Psoas muscle (tissue), 8 donors: ENCODE measurements at places on chromosomes 13 and 19. TPM values are rescaled to one million over a fixed set of nuclear protein-coding genes. Genes with fewer than 3 reads are reported as not detected.

- DNase-seq, result no peak
These were observed 58.4 kb downstream of the MLLT1 start for GRCh38 chr19:6221220-6221877.

GRCh38 chr19:7698583-7698982, 3.3 kb downstream of the FCER2 start:
- DNase-seq, result no peak

- no peak for DNase-seq
These were observed 703 bp upstream of the CILP2 start for GRCh38 chr19:19537075-19538048.

DNA sequence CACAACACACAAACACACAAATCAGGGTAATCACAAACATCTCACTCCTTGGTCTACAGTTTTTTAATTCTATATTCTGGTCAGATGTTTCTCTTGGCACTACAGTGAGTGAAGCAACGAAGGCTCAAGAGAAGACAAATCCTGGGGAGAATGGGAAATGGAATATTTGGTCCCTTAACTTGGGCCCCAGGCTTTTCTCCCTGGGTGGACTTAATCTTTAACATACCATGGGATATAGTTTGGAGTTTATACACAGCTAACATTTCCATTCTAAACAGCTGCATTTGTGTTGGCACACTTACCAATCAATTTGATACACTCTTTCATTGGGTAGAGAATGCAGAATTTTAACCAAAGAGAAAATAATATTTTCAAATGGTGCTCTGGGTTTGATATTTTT, 1132.6 kb upstream of the SLC10A2 start:
- DNase-seq, result no peak

KCNN4 gene
- total RNA-seq, result 0.26 TPM

- DNase-seq, result no peak
These were observed 1.4 kb downstream of the DUXA start for GRCh38 chr19:57165846-57166245.

DNA sequence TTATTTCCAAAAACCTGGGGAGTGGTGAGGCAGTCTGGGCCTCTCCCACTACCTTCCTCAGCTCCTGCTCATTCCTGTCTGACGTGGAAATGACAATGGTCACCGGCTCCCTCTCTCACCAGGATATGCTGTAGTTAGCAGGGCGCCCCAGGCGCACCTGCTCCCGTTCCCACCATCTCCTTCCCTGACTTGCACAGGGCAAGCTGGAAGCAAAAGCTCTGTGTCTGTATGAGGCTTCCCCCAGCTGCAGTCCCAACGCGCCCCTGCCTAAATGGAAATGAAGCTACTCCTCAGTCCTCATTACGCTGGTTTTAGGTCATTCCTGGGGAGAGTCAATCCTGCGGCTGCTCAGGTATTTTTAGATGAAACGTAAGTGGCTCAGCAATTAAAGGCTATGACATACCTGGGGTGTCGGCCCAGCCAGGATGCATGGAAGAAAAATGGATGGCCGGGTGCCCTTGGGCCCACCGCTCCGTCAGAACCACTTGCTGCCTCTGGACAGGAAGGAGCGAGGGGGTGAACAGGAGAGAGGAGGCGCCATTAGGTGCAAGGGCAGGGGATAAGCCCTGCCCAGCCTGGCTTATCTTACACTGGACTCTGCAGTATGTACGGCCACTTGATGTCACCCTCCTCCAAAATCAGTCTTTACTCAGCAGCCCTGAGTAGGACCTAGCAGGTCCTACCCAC, 32.4 kb downstream of the DHRS12 start:
- no peak for DNase-seq

ZNF98 gene
- total RNA-seq, result not detected

DNA sequence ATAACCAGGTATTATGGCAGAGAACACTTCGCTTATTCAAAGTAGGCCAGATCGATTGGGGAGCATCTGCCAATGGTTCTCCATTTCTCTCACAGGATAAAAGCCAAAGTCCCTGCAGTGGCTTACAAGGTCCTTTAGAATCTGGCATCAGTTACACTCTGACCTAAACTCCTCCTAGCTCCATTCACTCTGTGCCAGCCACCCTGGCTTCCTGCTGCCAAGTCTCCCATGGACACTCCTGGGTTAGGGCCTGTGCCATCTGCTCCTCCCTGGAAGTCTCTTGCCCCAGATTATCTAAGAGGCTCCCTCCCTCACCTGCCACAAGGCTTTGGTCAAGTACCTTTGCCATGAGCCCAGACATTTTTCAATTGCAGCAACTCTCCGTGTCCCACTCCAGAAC, 649.2 kb downstream of the DACH1 start:
- DNase-seq, result no peak

ZNF587B gene
- 7.9 TPM for total RNA-seq

DNA sequence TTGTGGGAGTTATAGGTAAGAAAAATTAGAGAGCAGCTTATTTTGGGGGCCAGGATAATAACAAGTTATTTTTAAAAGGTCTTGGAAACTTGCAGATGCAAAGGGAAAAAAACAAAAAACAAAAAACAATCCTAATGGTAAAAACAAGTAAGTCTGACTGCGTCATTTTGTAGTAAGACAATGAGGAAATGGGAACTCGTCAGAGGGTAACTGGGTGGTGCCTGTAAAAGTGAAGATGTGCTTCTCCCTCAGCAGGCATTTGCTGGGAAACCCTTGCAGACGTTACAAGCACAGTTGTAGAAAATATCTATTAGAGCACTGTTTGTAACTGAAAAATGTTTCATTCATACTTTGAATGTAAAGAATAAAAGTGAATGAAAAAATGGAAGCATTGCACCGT, 2.2 kb upstream of the TNFSF13B start:
- no peak for DNase-seq

DNA sequence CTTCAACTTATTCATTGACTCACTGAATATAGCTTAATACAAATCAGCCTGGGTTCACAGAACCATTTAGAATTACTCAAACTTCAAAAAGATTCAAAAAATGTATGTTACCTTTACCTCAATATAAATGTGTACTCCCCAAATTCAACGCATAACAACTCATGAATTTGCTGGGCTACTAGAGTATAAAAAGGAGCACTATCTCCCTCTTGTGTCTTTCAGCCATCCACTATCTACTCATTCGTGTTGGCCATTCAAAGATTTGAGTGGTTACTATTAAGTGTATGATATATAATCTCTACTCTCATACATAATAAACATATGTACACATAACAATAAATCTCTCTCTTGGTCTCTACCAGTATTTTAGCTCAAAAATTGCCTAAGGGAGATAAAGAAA, 20.3 kb downstream of the INTS6 start:
- DNase-seq, result no peak

DNA sequence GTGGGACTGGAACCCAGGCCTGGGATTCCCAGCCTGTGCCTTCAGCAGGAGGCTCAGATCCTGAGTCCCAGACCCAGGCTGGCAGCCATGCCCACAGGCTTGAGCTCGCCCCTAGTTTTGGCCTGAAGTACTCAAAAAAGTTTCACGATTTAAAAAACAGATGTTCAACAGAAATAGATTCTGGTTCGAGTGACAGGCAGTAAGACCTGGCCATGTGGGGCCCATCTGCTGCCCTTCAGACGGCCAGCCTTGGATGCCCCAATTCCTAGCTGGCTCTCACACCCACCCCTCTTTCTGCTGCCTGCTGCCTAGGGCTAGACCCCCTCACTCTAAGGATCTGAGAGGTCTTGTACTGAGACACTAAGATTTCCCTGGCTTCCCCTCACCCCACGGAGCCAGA, 2.8 kb upstream of the DMPK start:
- no peak for DNase-seq

DNA sequence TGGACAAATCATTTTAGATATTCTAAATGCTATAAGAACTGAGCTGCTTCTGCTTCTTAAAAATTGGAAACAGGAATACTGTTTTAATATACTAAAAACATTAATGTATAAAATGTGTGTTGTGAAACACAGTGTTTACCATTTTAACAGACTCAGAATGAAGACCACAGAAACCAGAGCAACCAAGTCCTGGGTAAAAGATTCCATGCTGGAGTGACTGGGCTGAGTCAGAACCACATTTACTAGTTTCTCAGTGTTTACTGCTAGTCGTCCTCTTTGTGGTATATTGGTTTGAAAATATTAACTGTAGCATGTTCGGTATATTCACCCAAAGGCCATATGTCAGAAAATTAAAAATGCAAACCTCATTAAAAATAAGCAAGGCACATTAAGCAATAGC, 31.9 kb downstream of the ANKRD10 start:
- no peak for DNase-seq

- no peak for DNase-seq
These were observed 162.0 kb upstream of the SOX1 start for GRCh38 chr13:111904701-111905608.

DNA sequence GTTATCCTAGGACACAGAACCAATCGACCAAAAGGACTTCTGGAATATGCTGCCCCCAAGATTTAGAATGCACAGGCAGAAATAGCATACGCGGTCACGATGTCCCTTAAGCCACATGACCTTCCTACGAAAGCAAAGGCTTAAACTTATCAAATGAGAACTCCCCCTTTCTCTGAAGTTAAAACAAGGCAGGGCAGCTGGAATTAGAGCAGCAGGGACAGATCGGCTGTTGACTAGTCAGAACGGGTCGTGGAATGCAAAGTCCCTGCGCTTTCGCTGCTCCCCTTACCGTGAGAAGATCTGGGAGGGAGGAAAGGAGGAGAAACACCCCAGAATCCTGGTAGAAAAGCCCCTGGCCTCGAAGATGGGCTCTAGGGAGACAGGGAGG, 799 bp upstream of the USPL1 start:
- peak; percentile 79 for DNase-seq

GRCh38 chr19:46388311-46389095, 24.9 kb downstream of the CCDC8 start:
- DNase-seq, result no peak

GRCh38 chr19:52336117-52336790, at the start of gene ZNF610:
TSS of gene ZNF610 (plus strand) at chr19:52336243. CDS start at chr19:52349173, 12,930 bp downstream.
- peak; percentile 89 for DNase-seq

GRCh38 chr13:108902405-108903155, 273.2 kb downstream of the MYO16 start:
- DNase-seq, result no peak

- DNase-seq, result peak; percentile 86
These were observed 20.3 kb upstream of the AKT2 start for GRCh38 chr19:40305403-40305802.

C1QTNF9B gene
- total RNA-seq, result 0.34 TPM

DNA sequence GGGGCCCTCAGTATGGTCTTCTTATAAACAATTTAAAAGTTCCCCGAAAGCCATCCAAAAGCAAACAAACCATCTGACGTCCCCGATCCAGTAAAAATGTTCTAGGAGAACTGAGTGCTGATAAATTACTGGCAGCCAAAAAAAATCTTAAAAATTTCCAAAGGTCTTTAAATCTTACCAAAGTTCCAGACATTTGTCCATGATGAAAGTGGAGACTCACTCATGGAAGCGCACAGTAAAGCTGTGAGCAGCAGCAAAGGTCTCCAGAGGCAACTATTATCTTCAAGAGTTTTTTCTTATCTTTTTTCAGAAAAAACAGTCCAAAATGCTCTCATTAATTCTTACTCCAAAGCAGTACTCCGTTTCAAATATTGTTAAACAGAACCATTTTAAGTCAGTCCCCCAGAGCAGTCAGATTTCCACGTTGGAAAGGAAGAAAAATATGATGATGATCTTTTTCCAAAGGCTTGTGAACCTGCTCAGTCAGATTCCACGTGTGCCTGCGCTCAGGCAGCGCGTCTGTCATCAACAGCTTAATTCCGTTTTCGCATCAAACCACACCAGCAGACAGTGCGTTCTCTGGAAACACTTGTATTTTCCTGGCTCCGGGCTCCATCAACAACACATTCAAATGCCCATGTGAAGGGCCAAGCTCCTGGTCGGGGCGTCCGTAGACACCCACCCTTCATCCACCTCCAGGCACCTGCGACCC, 85.4 kb downstream of the COL4A1 start:
- DNase-seq, result no peak

- no peak for DNase-seq
These were observed 1501.5 kb downstream of the EFNB2 start for GRCh38 chr13:105033999-105034398.

- no peak for DNase-seq
These were observed 11.5 kb downstream of the FAM187B start for GRCh38 chr19:35216833-35217648.

PHF11 gene
- total RNA-seq, result 8.2 TPM

CEACAM4 gene
- total RNA-seq, result 0.17 TPM

GRCh38 chr13:23386533-23386932, 47.0 kb downstream of the SACS start:
- no peak for DNase-seq

DNA sequence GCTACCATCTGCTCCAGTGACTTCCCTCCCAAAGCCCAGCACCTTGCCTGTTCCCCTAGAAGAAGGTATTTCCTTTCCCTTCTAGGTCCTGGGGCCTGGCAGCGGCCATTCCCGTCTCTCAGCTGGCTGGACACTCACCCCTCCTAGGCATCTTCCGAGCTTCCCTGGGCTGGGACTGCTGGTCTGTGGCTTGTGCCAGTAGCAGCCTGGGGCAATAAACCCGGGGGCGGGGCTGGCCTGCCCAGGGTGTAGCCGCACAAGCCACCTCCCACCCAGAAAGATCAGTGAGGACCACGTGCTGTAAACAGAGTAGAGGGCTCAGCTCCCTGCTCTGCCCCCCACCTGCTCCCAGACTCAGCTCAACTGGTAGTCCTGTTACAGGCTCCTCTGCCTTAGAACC, 15.0 kb downstream of the LIPE start:
- DNase-seq, result peak; percentile 64

DNA sequence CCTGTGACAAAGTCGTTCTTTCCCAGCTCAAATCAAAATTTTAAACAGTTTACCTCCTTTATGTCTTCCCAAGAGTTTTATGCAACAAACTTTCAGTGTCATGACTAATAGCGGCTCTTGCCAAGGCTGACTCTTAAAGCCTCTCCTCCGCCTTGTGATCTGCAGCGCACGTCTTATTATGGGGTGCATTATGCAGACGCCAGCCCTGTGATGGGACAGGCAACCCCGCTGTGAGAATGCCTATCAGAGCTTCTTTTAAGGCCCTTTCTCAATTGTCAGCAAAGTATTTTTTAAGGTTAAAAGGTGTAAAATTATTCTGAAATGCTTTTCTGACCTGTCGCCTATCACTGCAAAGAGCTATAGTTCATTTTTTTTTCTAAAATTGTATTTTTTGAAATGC, 152.8 kb downstream of the SOX1 start:
- no peak for DNase-seq

- DNase-seq, result no peak
These were observed 21.9 kb upstream of the SLC35E1 start for GRCh38 chr19:16594131-16594586.

- no peak for DNase-seq
These were observed 68.4 kb upstream of the LRCH1 start for GRCh38 chr13:46484561-46484960.

PRRG2 gene
- total RNA-seq, result 0.24 TPM

MUC16 gene
- total RNA-seq, result under 0.01 TPM
